Cardiac septum (tissue), 1 donor: ENCODE measurements at places on chromosomes 11 and 22. TPM values are rescaled to one million over a fixed set of nuclear protein-coding genes. Genes with fewer than 3 reads are reported as not detected.

The RIN1 gene
- 2.2 TPM for total RNA-seq

The NXPE1 gene
- total RNA-seq: 0.11 TPM

The SPDYC gene
- total RNA-seq: not detected

The PRR33 gene
- 0.75 TPM for total RNA-seq

DNA sequence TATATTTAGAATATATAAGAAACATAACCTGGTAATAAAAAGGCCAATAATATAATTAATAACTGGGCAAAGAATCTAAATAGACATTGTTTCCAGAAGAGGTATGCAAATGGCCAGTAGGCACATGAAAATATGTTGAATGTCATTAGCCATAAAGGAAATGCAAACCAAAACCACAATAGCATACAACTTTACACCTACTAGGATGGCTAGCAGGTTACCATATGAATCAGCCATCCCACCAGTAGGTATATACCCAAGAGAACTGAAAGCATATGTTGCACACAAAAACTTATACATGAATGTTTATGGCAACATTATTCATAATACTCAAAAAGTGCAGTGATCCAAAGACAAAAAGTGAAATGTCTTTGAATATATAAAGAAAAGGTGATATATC is 2.7 kb upstream of the OR2D2 start:
- DNase-seq: no peak

GRCh38 chr11:27213232-27213660 is 149.8 kb downstream of the CCDC34 start:
- DNase-seq: no peak

The TECTA gene
- 1.2 TPM for total RNA-seq

- peak; percentile 94 for DNase-seq
Measured at GRCh38 chr22:41417622-41418390, 28.8 kb downstream of the TOB2 start.

The NDUFS3 gene
- 234 TPM for total RNA-seq

The OR8G1 gene
- total RNA-seq: not detected

DNA sequence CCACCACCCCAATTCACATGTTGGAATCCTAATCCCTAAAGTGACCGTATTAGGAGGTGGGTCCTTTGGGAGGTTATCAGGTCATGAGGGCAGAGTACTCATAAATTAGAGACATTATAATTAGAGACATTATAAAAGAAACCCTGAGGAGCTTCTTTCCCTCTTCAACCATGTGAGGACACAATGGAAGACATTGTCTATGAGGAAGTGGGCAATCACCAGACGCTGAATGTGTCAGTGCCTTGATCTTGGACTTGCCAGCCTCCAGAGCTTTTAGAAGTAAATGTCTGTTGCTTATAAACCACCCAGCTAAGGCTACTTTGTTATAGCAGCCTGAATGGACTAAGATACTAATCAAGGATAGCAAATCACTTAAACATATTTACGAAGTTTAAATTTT is 14.8 kb downstream of the GAB2 start:
- no peak for DNase-seq

DNA sequence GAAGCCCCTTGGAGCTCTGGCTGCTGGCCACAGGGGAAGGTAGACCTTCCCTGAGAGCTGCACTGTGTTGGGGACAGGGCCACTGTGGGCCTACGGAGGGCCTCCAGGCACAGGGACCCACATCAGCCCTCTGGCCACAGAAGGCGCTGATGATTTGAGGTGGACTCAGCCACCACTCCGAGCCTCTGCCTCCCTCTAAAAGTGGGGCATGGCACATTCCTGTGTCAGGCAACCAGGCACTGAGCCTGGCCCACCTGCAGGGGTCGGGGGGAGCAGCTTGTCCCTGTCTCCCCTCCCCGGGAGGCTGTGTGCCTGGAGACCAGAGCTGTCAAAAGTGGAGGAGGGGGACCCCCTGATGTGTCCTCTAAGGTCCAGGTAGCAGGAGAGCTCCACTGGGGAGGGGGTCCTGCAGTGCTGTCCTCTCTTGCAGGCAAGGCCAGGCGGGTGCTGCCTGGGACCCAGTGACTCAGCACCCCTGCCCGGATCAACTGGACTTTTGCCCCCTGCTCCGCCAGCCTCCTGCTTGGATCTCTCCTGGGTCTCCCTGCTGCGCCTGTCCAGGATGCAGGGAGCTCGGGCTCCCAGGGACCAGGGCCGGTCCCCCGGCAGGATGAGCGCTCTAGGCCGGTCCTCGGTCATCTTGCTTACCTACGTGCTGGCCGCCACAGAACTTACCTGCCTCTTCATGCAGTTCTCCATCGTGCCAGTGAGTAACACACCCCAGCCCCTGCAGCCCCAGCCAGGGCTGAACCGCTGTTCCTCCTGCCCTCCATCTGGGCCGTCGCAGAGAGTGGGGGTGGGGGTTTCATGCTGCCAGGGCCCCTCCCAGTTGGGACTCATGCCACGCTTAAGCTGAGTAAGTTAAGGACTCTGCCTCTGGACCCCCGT is 17.5 kb upstream of the CDKN1C start:
- DNase-seq: no peak

- DNase-seq: no peak
Measured at GRCh38 chr11:94734563-94735275, 33.4 kb upstream of the AMOTL1 start.

The TMEM191C gene
- 1.7 TPM for total RNA-seq

DNA sequence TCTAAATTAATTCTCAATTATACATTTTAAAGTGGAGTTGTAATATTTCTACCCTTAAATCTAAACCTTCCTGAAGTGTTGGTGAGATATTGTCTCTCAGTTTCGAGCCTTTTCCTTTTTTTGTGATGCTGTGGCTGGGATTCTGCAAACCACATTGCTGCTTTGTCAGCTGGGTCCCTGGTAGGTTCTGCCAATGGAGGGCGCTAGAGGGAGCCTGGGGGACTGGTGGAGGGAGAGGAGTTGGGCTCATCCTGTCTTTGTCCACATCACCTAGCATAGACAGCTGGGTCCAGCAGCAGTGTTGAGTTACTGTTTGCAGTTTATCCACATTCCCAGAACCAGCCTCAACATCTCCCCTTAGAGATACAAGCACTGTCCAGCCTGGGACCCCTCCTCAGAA is 41.0 kb downstream of the TRAF6 start:
- DNase-seq: no peak

The FREY1 gene
- total RNA-seq: 0.54 TPM

The KRTAP5-9 gene
- not detected for total RNA-seq

The ADM gene
- total RNA-seq: 5.3 TPM

GRCh38 chr22:46234969-46235368 is 15.1 kb downstream of the CDPF1 start:
- no peak for DNase-seq

The OR51I1 gene
- total RNA-seq: not detected

DNA sequence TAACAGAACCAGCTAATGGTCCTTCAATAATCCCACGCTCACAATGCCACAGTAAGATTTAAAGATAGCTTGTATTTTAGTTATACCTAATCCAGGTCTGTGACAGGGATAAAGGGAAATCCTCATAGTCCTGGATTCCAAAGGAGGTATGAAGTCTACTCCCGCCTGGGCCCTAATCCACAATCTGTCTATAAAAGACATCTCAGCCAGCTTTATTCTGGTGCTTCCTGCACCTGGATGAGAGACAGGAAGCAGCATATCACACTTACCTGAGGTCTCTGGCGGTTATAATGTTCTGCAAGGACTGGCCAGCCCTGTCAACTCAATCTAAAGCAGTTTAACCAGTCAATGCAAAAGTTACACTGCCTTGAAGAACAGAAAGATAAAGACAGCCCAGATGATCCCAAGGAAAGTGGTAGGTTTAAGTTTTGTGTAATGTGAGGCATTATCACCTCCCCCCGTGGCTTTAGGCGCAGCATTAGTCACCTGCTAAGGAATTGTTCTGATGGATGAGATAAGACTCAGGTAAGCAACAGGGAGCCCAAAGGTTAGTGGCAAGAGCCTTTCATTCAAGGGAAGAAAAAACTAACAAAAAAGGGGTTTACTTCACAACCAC is 57.6 kb downstream of the PLEKHA7 start:
- no peak for DNase-seq

GRCh38 chr11:93051186-93051585 is 81.7 kb downstream of the MTNR1B start:
- DNase-seq: no peak

The PHF21B gene
- total RNA-seq: 0.67 TPM

The HPX gene
- total RNA-seq: 0.27 TPM

DNA sequence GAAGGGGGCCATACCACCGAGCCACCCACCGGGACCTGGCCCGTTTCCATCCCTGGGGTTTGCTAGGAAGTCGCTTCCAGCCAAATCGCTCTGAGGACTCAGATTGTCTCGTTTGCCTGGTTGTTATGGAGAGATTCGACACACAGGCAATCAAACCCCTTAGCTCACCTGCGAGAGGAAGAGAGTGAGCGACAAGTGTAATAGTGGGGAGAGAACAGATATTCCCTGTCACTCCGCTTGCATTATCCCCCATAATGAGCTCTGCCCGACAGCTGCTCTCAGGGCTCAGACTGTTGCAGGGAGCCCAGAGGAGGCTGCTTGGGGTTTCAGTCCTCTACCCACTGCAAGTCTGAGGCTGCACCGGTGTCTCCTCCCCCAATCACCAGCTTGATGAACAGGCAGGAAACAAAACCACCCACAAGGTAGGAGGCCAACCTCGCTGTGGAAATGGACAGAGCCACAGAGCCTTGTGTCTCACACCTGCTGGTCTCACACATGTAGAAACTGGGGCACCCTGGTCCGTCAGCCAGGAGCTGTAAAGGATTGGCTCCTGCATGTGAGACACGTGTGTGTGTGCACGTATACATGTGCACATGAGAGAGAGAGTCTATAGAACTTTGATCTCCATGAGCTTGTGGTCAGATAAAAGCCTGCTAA is 351.1 kb downstream of the BUD13 start:
- DNase-seq: no peak

GRCh38 chr11:79080551-79080950 is 360.3 kb downstream of the TENM4 start:
- no peak for DNase-seq

The EHD1 gene
- total RNA-seq: 50.9 TPM

DNA sequence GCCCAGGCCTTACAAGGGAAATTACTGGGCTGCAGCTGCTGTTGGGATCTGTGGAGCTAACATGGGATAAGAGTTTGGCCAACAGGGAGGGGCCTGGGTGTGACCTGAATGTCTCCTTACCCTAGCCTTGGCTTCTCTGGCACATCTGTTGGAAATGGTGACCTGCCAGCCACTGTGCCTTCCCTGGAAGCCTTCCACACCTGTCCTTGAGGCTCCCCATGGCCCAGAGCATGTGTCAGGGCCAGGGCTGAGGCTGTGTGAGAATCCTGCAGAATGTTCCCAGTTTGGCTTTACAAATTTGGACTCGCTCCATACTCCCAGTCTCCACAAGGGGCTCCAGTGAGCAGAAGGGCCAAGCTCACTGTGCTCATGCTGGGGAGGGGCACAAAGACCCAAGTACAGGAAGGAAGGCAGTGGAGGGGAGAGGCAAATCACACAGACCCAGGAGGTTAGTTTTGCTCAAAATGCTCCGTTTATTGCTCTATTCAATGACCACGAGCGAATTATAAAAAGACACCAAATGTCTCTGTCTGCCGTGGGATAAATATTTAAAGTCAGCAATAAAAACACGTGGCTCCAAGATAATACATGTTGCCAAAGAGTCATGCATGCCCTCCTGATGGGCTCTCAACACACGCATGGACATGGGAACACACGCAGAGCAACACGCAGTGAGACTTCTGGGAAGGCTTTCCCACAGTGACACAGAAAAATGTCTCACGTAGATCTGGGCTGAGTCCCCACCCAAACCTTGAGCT is 1.7 kb upstream of the IGSF22 start:
- no peak for DNase-seq

The KIF18A gene
- total RNA-seq: 0.27 TPM

DNA sequence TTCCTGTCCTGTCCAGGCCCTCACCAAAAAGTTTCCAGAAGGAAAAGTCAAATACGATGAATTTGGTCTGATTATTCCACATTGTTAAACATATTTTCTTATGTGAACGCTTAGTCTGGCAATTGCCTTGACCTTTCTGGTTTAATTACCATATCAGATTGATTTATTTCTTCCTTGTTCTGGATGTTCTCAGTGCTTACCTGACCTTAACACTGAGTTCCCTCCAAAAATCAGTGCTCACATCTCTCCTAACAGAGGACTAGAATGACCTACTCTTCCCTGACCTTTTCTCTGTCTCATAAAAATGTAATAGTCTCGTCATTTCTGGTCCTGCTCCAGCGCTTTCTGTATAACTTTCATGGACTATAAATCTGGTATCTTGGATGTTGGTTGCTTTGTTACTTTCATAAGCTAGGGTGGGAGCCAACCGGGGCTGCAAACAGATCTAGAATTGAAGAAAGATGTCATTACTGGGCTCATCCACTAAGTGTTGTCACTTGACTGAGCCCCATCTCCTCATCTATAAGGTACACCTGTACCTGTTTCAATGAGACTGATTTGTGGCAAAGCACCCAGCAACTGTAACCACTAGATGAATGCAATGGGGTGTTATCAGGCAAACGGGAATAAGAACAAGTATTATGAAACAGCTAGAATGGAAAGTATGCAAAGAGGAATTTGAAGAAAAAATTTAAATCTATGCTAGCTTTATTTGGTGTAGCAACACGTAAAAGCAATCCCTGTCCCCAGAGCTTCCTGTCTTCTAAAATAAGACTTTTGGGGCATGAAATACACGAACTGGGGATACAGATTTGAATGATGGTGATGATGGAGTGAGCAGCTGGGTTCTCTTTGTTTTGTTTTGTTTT is 2.4 kb downstream of the FADS2 start:
- DNase-seq: no peak

DNA sequence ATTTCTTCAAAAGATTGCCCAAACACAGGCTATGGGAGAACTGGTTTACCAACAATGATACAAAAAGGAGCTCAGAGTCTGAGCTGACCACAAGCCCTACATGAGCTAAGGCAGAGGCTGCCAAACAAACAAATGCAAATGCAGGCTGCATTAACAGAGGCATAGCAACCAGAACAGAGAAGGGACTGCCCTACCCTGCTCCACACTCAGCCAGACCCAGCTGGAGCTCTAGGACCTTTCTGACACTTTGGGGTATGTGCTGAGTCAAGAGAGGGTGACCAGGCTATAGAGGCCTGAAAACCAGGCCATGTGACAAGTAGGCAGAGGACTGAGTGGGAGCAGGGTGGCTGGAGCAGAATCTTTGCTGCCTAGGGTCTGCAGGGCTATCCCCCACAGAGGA is 17.8 kb upstream of the P2RY2 start:
- DNase-seq: no peak

The MS4A12 gene
- total RNA-seq: not detected

DNA sequence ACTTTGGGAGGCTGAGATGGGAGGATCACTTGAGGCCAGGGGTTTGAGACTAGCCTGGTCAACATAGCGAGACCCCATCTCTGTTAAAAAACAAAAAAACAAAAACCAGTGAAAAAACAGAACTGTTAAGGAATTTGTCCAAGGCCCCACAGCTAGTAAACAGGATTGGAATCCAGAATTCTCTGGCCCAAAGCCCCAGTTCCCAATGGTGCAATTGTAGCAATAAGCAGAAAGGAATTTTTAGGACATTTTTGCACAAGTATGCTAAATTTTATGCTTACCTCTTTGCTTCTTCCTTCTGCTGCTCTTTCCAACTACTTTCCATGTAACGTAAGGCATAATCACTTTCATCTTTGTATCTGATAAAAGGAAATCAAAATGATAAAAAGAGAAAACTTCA is 11.6 kb downstream of the MISFA start:
- DNase-seq: no peak
